ENCODE measurements at places on chromosomes 3 and 15.

DNA sequence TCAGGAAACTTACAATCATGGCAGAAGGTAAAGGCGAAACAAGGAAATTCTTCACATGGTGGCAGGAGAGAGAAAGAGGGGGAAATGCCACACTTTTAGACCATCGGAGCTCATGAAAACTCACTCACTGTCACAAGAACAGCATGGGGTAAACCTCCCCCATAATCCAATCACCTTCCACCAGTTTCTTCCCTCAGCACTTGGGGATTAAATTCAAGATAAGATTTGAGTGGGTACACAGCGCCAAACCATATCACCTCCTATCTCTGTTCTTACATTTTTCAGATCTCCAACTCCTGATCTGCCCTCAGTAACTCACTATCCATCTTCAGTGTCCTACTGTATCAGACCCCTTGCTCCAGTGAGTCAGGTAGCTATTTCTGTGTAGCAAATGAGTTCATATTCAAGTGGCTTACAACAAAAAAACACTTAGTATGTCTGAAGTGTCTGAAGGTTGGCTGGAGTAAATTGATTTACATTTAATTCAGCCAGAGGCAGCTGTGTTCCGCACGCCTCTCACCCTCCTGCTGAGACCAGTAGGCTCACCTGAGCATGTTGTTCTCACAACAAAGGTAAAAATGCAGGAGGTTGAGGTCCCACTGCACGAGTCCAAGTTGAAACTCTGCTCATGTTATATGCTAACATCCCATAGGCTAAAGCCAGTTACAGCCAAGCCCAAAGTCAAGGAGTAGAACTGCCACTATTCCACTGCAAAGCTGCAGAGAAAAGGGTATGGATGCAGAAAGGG is 180.7 kb upstream of the LMCD1 start:
- no peak for DNase-seq

- no peak for DNase-seq
Measured at GRCh38 chr3:183962807-183963206, 54.9 kb downstream of the ABCC5 start.

- no peak for DNase-seq
Measured at GRCh38 chr3:157534725-157535161, 31.5 kb upstream of the VEPH1 start.

DNA sequence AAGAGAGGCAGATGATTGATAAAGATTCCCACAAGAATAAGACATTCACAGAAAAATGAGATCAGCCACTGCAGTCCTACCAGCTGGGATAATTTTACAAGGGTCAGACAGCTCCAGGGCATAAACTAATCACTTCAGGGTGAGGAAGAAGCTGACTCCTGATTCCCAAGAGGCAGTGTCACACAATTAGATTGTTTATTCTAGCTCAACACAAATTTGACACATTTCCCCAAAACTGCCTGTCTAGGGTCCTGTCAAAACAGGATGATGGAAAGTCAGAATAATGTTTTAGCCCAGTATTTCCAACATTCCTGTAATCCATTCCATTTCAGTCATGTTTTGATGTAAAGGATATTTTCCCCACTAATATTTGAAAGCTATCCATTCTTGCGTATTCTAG is 110.8 kb downstream of the TNIK start:
- peak; percentile 73 for DNase-seq

GRCh38 chr3:156341332-156341731 is 213.6 kb downstream of the SSR3 start:
- DNase-seq, result no peak

DNA sequence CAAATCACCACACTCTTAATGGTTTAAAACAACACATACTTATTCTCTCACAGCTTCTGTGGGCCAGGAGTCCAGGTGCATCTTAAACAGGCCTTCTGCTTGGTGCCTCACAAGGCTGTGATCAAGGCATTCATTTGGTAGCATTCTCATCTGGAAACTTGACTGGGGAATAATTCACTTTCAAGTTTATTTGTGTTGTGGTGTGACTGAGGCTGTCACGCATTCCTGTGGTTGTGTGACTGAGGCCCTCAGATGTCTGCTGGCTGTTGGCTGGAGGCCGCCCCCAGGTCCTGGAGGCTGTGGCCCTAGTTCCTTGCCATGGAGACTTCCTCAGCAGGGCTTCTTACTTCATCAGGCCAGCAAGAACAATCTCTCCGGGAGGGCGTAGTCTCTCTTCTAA is 16.9 kb upstream of the FAM3D start:
- no peak for DNase-seq

DNA sequence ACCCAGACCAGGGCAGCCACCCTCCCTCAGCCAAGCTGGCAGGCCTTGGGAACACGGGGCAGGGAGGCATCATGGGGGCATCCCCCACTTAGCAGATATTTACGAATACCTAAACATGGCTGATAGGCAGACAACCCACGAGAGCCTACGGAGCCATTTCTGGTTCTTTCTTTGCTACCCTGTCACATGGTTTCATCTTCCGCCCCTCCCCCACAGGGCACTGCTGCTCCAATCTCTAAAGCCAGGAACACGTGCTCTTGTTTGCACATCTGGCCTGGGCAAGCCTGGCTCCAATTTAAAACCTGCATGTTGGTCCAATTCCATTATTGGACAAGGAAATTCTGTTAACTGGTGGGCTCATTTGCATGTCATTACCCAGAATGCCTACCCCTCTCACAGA is 447.4 kb upstream of the NR2F2 start:
- no peak for DNase-seq

GRCh38 chr15:79370716-79371115 is 59.8 kb downstream of the TMED3 start:
- DNase-seq, result no peak

DNA sequence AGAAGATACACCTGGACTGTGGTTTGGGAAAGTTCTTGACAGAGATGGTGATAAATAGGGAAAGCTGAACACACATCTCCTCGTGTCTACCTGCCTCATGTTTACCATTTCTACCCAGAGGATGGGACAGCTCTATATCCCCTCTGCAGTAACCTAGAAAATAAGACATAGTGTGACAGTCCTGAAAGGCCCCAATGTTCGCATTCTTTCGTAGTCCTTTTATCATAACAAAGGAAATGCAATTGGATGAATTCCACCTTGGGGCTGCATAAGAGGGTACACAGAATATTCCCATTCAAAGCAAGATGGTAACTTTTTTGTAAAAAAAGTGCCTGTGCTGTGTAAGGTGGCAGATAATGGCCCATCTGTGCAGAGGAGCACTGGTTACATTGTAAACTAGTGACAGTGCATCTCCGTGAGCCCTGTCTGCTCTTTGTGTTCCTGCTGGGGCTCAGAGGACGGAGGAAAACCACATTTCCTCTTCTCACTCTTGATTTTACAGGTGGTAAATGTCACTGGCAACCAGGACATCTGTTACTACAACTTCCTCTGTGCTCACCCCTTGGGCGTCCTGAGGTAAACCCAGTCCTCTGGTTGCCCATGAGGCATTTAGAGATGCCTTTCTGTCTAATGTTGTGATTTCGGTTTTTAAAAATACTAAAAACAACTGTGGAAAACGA is 74.3 kb downstream of the SIDT1 start:
- DNase-seq, result peak; percentile 68

- DNase-seq, result peak; percentile 43
Measured at GRCh38 chr3:175526191-175526590, 667.1 kb downstream of the NAALADL2 start.

DNA sequence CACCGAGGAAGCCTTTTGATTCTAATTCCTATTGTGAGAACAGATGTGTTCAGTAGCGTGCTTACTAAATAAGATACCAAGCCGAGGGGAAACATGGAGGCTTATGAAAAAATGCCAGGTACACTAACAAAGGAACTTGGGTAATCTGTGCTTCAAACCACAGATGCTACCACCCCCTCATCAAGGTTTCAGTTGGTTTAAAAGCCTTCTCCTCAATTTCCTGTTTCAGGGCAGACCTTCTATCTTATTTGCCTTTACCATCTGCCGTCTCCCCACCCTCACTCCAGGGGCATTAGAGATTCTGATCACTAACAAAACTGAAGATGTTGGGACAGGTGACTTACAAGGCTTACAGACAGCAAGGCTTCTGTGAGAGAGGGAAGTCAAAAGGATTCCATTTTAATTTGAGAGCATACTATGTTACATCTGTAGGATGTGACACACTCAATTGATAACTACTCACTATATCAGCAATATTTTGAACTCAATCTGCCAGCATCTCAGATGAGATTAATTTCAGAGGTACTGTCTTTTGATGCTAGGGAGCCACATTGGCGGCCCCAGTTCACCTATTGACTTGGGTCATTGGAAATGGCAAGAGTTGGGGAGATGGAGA is 60.6 kb upstream of the PLCL2 start:
- DNase-seq, result no peak

GRCh38 chr3:76038949-76039348 is 253.6 kb upstream of the ZNF717 start:
- no peak for DNase-seq

DNA sequence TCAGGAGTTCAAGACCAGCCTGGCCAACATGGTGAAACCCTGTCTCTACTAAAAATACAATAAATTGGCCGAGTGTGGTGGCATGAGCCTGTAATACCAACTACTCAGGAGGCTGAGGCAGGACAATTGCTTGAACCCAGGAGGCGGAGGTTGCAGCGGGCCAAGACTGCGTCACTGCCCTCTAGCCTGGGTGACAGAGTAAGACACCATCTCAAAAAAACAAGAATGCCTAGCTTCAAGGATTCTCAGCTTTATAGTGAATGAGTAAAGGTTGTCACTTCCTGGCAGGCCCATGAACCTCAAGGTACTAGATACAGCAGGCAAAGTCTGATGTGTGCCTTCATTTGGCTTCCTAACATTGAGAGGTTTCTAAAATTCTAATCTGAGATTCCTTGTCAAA is 14.4 kb downstream of the THOC7 start:
- DNase-seq, result no peak
